Stimulated activated CD4-positive, alpha-beta T cell treated with anti-CD3 and anti-CD28 coated beads, Interleukin-1b, Interleukin-23, amount 100 ng/mL, for 48 hours (primary cell): ENCODE measurements at places on chromosomes 16 and 17.
A peak's percentile ranks its signal among the peaks of the same experiment; 100 is the strongest.

DNA sequence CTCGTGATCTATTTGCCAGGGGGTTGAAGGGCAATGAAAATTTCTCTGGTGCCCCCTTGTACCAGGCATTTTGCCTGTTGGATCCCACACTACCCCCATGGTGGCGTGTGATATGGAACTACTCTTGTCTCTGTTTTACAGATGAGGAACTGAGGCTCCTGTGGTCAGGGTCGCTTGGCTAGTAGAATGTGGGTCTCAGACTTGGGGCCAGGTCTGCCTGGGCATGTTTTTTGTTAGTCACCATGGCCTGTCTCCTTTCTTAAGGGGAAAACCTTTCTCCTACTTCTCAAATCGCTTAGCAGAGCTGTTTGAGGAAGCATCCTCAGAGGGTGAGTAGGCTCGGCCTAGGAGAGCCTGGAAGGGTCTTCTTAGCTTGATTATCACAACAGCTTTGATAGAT is 51.2 kb downstream of the CLEC16A start:
- no peak for DNase-seq

- no peak for DNase-seq
Measured at GRCh38 chr16:86343027-86343795, 167.1 kb upstream of the FOXF1 start.

GRCh38 chr17:81251709-81252301 is 12.7 kb downstream of the NDUFAF8 start:
- no peak for DNase-seq

DNA sequence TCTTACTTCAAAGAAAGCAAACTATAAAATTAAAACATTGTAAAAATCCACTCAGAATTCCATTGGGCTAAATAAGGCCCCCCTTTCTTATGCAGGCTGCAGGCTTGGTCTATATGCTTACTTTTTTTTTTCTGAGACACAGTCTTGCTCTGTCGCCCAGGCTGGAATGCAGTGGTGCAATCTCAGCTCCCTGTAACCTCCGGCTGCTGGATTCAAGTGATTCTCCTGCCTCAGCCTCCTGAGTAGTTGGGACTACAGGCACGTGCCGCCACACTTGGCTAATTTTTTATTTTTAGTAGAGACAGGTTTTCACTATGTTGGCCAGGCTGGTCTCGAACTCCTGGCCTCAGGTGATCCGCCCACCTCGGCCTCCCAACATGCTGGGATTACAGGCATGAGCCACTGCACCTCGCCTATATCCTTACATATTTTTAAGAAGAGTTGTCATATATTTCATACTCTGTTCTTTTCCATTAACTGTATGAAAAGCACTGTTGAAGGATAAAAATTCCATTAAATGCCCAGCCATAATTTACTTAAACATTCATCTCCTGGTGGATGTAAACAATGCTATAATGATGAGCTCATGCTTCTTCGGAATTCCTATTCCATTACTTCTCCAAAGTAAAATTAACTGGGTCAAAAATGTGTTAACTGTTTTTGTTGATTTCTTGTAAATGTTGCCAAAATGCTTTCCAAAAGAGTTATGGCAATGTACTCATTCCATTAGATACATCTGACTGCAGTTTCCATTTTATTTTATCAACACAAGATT is 17.8 kb downstream of the SNN start:
- DNase-seq, result no peak

GRCh38 chr17:38322156-38322779 is 21.5 kb downstream of the GPR179 start:
- peak; percentile 71 for DNase-seq

DNA sequence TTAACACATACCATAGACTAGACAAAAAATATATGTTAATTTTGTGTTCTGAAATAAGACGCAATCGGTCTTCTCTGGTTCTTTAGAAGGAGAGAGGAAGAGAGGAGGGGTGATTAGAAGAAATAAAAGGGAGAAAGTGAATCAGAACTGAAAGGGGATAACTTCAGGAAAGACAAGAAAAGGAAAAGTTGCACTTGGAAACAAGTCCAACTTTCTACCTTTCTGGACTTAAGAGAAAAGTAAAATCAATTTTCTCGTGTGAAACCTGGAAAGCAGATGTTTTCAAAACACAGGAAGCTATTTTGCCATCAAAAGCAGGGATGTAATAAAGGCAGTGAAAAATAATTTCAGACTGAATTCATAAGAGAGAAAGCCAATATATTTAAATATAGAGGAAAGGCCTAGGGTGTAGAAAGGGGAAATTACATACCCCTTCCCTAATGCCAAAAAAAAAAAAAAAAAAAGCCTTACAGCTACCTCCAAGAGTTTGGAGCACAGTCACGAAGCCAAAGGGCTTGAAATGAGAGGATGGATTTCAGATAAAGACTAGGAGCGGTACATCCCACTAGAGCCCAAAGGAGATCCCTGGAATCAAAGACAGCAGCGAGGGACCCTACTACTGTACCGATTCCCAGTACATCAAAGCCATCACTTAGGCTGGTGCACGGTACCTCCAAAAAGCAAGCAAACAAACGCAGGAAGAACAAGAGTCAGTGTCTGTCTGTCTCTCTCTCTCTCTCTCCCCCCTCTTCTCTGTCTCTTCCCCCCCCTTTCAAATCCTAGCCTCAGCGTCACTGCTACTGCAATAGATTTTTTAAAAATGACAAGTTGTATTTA is 12.1 kb upstream of the ZFHX3 start:
- DNase-seq, result no peak

- no peak for DNase-seq
Measured at GRCh38 chr17:75317671-75318070, 28.4 kb upstream of the SLC25A19 start.

DNA sequence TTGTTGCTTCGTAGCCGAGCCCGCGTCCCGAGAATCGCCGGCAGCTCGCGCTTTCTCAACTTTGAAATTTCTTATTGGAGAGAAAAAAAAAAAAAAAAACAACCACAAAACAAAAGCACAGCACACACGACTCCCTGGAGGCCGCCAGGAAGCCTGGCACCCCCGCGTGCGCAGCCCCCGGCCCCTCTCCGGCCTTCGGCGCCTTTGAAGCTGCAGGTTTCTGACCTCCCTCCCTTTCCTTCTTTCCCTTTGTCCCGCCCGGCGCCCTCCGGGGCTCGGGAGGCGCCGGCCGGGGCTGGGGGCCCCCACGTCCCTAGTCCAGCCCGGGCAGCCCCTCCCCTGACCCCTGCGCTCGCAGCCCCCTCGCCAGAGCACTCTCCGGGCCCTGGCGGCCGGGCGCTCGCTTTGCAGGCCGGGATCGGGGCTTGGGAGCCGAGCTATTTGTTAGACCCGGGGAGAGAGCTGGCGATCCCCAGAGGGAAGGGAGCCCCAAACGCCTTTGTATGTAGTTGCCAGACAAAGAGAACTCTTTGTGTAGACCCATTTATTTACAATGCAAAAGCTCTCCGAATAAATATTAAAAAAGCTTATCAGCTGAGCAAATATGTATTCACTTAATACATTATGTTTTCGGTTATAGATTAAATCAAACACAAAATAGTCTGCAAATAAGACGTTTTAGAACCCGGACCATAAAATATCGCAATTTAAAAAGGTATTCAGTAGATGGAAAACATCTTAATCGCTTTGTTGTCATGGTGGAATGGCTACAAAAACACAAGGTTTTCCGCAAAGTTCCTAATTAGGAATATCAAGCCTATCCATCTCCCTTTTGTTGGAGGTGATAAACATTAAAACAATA is 2.3 kb downstream of the BAHCC1 start:
- peak; percentile 22 for DNase-seq

DNA sequence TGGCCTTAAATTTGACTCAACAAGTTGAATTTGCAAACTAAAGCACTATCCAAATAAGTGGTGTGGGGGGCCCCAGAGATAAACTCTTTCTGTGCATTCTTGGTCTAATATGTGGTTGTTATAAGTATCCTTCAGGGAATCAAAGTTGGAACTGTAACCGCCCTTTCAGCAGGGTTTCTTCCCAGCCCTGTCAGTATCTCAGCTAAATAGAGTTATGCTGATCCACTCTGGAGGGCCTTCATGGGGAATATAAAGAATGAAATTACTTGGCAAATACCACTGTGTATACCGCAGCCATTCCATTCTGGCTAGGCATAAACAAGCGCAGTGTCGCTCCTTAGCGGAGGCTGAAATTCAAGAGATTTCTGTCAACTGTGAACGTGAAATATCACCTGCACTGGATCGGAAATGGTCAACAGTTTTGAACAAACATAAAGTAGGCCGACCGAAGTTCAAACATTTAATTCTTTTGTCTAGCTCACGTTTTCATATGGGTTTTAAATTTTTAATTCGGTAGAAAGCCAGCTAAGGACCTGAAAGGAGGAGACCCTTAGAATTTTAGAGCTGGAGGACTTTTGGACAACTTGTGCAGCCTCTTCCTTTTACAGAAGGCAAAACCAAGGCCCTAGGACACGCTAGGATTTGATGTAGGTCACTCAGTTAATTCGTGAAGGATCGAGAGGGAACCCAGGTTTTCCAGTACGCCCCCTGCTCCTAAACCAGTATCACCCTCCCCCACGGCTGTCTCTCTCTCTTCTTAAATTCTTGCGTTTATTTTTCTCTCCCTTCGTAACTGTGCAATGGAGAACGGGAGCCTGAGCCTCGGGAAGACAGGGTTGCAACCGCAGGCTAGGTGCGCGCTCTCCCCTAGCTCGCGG is 74.7 kb downstream of the CHD9 start:
- DNase-seq, result no peak

DNA sequence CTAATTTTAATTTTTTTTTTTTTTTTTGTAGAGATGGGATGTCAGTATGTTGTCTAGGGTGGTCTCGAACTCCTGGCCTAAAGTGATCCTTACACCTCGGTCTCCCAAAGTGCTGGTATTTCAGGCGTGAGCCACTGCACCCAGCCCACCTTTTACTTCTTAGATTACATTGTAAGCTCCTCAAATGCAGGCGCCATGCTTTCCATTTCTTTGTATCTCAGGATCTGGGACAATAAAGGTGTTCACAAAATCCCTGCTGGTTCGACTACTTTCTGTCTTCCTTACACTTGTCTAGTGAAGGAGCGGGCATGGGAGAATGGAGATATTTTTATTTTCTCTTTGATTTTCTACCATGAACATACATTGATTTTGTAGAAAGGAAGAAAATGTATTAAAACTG is 23.2 kb upstream of the C16orf74 start:
- no peak for DNase-seq

- no peak for DNase-seq
Measured at GRCh38 chr17:34255381-34255732, 272 bp downstream of the CCL2 start.

DNA sequence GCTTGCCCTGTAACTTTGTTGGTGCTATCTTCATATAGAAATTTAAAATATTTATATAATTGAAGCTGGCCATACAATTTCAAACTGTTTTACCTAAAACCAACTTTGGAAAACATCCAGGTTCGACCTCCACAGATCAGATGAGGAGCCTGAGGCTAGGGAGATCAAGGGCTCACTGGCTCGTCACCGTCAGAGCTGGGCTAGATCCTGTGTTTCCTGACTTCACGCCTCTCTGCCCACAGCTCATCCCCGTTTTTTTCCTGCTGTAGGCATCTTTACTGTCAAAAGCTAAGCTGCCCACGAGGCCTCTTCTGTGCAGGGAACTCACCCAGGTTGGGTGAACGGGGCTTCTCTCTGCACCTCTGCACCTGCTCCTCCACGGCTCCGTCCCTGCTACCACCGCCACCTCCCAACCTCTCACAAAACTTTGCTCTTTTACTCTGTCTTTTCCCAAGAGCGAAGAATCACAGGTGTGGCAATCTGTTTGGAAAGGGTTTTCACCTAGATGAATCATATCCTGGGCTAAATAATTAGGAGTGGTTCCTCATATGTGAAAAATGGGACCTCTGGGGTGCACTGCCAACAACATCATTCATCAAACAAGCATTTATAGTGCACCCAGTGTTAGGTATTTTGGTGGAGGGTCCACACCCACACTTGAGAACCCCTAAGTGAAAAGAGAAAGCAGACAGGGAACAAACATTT is 24.8 kb upstream of the KDM6B start:
- DNase-seq, result no peak

GRCh38 chr17:3630781-3631180 is 5.3 kb downstream of the SHPK start:
- no peak for DNase-seq

DNA sequence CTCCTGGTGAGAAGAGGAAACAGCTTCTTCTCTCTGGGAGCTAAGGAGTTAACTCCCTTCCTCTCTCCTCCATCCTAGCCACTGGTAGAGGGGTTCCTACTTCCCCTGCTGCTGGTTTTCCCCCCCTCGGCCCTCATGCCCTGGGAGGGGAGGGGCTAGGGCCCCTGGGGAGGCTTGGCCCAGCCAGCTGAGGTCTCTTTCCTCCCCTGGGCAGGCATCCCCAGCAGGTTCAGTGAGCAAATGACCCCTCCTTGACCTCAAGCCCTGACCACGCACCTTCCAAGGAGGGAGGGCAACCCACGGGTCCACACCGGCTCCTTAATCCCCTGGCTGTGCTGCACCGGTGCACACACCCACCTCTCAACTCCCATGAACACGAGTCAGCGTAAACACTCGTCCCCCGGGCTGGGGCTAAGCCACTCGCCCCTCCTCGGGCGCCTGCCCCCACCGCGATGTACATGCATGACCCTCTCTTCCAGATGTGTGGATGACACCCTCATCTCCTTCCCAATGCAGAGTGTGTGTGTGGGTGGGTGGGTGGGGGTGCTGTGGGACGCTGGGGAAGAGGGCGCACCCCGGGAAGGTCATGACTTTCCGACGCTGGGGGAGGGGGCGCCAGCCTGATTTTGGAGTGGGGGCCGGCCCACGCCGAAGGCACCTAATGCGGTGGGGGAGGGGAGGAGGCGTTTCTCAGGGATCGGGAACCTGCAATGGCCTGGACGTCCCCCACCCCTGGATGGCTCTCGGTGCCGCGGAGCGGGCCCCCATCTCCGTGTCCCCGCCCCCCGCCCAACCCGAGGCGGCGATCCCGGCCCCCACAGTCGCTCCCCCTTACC is 33.7 kb downstream of the SRCIN1 start:
- DNase-seq, result no peak
